SK-N-DZ (cell line): ENCODE measurements at places on chromosomes 3 and 15.

GRCh38 chr3:107525644-107526305 lies 3.0 kb downstream of the BBX start:
- DNase-seq, result peak; percentile 11

- no peak for DNase-seq
Observed at GRCh38 chr3:99783011-99783573, 34.6 kb upstream of the CMSS1 start.

DNA sequence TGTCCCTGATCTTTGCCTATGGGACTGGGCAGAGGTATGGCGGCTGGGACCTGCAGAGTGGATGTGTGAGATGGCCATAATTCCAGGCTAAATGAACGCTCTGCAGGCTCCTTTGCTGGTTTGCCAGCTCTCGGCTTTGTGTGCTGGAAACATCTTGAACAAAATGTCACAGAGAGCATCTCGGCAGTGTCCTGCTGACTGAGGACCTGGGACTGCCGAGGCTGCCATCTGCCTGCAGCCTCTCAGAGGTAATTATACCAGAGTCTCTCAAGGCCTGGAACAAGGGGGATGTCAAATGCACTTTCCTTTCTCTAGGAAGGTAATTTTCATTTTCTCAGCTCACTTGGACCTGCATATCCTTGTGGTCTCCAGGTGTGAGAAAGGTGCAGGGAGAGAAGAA lies 354.2 kb downstream of the PDCD6IP start:
- no peak for DNase-seq

- DNase-seq, result no peak
Observed at GRCh38 chr3:111472556-111472955, 69.4 kb upstream of the CD96 start.

GRCh38 chr15:28933710-28934445 lies 48.1 kb downstream of the APBA2 start:
- DNase-seq, result no peak

DNA sequence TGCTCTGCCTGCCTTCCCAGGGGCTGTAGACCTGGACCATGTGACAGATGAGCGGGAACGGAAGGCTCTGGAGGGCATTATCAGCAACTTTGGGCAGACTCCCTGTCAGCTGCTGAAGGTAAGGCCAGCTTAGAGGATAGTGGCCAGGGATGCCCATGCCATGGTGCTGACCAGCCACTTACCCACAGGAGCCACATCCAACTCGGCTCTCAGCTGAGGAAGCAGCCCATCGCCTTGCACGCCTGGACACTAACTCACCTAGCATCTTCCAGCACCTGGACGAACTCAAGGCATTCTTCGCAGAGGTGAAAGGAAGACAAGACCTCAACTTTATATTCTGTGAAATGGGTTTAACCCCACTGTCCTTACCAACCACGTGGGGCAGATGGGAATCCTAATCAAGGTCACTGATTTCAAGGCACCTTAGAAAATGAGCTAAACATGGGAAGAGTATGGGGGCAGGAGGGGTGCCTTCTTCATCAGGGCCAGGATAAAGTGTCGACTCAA lies 26.7 kb downstream of the NBEAL2 start:
- DNase-seq, result no peak

- DNase-seq, result no peak
Observed at GRCh38 chr3:151362751-151363174, 21.8 kb downstream of the P2RY12 start.

- DNase-seq, result no peak
Observed at GRCh38 chr3:190485830-190486532, 27.9 kb upstream of the IL1RAP start.

DNA sequence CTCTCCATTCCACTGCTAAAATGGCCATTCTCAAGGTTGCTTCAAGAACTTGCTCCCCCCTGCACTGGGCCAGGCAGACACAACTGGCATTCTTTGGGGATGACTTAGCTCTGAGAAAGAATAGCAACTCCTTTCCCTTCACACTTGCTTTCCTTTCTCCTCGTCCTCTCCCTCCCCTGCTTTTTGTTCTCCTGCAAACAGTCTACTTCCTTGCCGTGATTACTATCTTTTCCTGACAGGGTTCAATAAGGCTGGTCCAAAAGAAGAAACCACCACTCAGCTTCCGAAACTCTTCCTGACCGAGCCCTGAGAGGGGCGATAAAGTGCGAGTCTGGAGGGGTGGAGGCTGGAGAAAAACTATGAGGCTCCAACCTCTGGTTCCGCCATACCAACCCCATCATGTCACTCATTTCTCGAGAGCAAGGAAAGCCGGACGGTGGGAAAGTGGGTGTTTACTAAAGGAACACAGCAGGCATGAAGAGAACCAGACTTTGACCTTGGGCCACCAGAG lies 5.0 kb downstream of the AMOTL2 start:
- no peak for DNase-seq

GRCh38 chr3:195240171-195240701 lies 30.7 kb downstream of the XXYLT1 start:
- DNase-seq, result no peak

DNA sequence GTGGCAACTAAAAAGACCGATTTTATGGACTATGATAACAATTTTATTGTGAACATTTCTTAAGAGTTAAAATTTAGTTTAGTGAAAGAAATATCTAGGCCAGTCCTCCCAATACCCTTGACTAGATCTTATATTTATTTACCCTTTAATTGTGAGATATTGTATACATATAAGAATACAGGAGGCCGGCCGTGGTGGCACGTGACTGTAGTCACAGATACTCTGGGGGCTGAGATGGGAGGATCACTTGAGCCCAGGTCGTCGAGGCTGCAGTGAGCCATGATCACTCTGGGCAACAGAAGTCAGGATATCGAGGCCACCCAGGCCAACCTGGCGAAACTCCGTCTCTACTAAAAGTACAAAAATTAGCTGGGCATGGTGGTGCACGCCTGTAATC lies 756 bp upstream of the RMDN3 start:
- DNase-seq, result peak; percentile 54

GRCh38 chr3:156664011-156664830 lies 10.2 kb upstream of the TIPARP start:
- no peak for DNase-seq

DNA sequence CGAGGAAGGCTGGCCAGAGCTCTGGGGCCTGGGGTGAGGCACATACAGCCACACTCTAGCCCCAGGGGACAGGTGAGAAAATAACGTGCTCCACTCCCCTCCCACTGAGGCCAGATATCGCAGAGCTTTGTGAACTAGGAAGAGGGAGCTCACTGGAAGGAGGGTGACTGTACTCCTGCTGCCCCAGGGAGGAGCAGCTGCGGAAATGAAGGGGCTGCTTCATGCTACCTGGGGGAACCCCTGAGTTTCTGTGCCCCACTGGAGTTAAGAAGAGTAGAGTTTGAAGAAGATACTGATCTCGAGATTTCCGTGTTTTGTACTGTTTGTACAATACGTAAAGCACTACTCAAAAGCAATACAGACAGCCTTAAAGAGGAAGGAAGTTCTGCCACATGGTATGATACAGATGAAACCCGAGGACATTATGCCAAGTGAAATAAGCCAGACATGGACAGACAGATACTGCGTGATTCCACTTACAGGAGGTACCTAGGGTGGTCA lies 44.6 kb downstream of the CMTM6 start:
- no peak for DNase-seq
